RWPE1 (cell line): ENCODE measurements at places on chromosomes 6 and 20.
A peak's percentile ranks its signal among the peaks of the same experiment; 100 is the strongest.

DNA sequence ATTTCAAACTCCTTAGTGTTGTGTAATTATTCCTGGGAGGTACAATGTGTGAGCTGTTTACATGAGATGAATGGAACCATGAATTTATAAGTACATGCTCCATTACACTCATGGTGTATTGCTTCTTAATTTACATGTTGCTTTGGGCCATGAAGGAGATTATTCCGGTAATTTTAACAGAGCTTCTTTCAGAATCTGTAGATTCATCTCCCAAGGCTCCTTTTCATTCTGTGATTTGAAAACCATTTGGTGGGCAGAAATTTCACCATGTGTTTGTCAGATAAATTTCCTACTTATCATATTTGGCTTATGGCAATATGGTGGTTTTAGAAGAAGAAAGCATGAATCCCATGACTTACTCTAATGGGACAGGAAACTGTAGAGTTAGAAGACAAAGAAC lies 421.6 kb upstream of the EYS start:
- no peak for DNase-seq

DNA sequence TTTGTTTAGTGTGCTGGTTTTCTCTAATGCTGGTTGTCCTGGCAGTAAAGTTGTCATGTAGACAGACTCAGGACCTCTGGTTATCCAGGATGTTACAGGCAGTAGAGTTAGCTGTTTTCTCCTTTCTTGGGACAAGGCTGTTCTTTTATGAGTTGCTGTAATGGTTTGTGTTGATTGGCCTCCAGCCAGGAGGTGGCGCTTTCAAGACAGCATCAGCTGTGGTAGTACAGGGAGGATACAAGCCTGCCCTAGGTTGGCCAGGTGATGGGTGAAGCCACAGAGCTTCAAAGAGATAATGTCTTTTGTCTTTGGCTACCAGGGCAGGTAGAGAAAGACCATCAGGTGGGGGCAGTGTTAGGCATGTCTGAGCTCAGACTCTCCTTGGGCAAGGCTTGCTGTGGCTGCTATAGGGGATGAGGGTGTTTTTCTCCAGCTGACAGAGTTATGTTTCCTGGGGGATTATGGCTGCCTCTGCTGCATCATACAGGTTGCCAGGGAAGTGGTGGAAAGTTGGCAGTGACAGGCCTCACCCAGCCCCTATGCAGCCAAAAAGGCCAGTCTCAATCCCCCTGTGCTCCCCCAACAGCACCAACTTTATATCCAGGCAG lies 127.2 kb upstream of the TAB2 start:
- no peak for DNase-seq

DNA sequence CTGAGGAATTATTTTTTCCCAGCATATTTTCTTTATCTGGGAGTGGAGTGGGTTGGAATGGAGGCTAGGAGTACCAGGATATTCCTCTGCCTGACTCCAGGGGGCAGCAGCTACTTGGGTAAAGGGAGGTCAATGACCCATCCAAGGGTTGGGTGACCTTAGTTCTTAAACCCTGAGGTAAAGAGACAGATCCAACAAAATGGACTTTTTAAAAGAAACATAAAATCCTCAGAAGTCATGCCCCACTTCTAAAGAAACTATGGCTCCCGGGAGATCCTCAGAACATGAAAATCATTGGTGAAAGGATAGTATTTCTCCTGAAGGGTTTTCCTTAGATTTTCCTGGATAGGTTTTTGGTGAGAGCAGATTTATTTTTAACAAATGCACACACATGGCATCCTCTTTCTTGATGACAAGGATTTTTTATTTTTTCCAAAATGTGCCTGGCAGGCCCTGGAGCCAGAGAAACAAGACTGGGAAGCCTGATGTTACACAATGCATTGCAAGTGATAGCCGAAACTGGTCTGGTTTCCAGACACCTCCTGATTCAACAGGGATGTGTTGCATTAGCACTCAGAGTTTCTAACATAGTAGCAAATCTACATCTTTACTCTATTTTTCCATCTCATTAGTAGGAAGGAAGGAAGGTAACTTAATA lies 240.9 kb upstream of the BTBD3 start:
- DNase-seq: peak; percentile 67

DNA sequence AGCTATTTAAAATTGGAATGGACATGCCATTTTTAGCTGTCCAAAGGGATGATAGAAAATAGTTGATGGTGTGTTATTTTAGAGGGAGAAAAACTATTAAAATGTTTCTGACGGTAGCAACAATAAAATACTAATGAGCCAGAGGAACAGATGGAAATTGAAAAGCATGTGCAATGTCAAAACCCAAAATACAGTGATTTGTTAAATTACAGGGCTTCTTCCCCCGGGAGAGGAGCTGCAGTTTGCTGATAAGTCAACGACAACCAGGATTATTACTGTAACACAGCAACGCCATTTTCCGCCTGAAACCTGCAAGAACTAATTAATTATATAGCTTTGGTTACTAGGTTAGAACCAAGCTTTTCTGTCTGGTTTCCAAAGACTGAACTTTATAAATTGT lies 179.6 kb upstream of the SPTLC3 start:
- no peak for DNase-seq

- no peak for DNase-seq
Observed at GRCh38 chr6:35195120-35195780, 18.5 kb upstream of the SCUBE3 start.

GRCh38 chr6:25586927-25587326 lies 65.1 kb upstream of the SCGN start:
- no peak for DNase-seq

GRCh38 chr20:38447251-38447661 lies 12.1 kb upstream of the SNHG17 start:
- no peak for DNase-seq

DNA sequence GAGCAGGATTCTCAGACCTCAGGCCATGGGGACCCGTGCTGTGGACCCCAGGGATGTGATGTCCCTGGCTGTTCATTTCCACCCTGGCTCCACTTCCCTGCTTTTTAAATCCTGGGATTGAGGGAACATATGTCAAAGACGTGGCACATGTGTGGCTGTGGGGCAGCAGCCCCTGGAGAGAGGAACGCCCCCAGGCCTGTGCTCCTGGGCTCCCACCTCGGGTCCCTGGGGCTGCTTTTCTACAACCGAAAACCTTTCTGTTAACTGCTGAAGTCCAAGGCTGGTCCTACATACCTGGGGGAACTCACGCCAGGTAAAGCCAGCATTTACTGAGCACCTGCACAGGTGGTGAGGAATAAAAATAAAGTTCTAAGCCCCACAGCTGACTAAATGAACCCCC lies 102.3 kb upstream of the FRMD1 start:
- DNase-seq: no peak

GRCh38 chr6:3336066-3336786 lies 77.5 kb downstream of the PSMG4 start:
- DNase-seq: no peak

GRCh38 chr6:80940976-80941375 lies 811.5 kb downstream of the TENT5A start:
- DNase-seq: no peak

- no peak for DNase-seq
Observed at GRCh38 chr6:83311231-83311630, 118.1 kb downstream of the RWDD2A start.

GRCh38 chr6:151036869-151037680 lies 171.6 kb downstream of the MTHFD1L start:
- peak; percentile 22 for DNase-seq

DNA sequence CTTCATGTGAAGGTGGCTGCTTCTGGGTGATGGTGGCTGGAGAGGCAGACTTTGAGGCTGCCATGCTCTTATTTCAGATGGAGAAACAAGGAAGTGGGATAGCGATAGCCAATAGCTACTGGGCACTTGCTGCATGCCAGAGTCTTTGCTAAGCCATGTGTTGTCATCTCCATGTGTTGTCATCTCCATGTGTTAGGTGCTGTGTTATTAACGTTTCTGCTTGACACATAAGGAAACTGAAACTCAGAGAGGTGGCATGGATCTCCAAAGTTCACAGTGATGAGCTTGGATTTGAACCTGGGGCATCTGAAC lies 16.9 kb downstream of the KIAA1755 start:
- no peak for DNase-seq

DNA sequence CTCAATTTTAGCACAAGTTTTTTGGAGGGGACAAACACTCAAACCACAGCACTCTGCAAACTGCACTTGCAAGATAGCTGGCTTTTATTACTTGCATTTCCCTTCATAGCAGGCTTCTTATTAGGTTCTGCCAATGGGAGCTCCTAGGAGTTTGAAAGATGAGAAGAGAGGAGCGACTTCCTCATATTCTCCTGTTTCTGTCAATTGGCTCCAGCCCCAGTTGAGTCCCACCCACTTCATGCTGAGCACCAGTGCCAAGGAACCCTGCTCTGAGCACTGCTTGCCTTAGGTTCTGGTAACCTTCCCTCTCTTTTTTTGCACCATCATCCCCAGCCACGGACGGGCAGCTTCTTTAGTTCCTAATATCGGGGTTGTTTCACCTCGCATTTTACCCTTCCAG lies 67.9 kb downstream of the PSMB1 start:
- no peak for DNase-seq

GRCh38 chr20:39176457-39176856 lies 214.3 kb downstream of the DHX35 start:
- DNase-seq: no peak

DNA sequence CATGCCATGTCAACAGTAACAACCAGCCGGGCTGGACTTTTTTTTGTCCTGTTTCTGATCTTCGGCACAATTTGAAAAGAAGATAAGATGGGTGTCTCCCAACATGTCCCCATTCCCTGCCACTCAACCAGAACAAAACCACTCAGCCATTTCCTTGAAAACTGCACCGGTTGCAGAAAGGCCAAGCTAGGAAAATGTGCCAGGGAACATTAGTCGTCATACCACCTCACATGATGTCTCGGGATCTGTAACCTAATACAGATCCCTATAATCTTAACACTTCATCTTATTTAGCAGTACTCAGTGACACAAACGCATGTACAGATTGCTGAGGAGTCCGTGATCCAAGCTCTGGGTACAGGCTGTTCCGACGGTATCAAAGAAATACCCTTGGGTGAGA lies 46.5 kb downstream of the ALDH8A1 start:
- no peak for DNase-seq

DNA sequence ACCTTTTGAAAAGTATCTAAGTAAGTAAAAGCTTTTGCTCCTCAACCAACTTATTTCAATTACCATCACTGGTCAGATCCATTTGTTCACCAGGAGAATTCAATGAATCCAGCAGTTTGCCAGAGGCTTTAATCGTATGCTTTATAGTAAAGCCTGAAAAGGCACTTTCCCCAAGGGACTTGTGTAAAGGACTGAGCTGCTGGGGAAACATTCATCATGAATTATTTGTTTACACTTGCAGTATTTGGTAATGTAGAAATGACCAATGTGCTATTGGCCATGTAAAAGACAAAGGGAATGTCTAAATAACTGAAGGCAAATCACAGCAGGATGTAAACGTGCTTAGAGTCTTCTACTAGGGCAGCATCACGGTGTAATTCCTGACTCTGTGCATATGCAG lies 471.4 kb downstream of the ADGRB3 start:
- DNase-seq: no peak

DNA sequence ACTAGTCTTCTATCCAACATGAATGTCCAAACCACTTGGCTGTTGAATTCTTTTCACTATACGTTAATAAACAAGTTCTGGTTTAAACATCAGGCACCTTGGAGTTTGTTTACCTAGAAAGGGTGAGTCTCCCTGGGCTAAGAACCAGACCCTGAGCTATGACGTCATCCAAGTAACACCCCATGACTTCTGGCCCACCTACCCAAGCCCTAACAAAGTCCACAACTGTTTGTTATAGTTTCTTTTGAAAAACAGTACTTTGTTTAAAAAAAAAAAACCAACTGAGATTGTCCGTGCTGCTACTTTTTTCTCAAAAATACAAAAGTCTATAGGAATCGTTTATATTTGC lies 146.9 kb upstream of the BEND6 start:
- DNase-seq: no peak

DNA sequence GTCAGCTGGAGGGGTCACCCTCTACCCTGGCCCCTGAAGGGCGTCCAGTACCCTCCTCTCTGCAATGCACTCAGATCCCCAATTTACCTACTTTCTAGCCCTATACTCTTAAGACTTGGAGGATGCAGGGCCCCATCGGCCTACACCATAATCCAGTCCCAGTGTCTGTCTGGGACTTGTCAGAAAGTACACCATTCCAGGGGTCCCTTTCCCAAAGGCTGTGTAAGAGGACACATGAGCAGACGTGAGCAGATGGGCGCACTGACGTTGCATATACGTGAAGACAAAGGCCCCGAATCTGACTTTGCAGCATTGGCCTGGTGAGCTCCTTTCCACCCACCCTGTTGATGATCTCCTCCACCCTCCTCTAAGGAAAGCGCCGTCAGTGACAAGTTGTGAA lies 20.9 kb upstream of the SMOC2 start:
- DNase-seq: no peak

DNA sequence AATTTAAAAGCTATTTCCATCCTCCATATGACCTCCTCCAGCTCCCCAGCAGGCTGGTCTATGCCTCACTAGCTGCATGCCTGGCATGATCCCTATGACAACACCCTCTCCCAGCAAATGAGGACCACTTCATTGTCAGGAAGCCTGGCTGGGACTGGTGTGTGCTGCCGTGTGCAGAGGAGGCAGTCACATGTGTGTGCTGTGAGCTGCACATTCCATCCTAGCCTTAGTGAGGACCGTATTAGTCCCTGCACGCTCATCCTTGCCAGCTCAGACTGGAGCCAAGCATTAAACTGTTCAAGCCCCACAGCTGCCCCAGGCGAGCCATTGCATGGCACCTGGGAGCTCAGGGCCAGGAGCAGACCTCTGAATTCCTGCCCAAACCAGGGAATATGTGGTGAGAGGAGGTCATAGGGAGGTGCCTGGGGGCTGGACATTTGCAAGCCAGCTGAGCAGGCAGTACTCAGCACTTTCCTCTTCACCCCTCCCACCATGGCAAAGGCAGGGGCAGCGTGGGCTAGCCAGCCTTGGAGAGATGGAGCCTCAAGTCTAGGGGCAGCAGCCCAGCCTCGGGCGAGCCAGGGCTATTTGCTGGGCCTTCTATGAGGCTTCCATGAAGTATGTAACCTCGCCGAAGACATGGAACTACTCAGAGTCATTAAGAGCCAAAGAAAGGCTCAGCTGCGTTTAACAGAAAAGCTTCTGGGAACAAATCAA lies 8.7 kb upstream of the CCN5 start:
- no peak for DNase-seq

DNA sequence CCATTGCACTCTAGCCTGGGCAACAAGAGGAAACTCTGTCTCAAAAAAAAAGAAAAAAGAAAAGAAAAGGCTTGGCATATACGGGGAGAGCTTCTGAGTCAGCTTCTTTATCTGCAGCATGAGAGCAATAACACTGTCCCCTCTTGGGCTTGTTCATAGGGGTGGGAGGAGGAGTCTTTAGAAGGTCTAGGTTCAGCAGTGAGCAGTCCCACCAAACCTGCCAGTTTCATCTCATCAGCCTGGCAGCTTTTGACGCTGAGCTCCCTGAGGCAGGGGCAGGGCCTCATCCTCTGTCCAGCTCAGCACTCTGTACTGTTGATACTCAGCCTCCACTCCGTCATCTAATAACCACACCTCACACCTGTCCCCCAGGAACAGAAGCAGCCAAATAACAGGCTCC lies 5.6 kb upstream of the C6orf132 start:
- DNase-seq: no peak
